ENCODE measurements at places on chromosomes 2 and 18. TPM values are rescaled to one million over a fixed set of nuclear protein-coding genes. Genes with fewer than 3 reads are reported as not detected.

The MAIP1 gene
- 40.6 TPM for total RNA-seq

The TGIF1 gene
- total RNA-seq, result 91.7 TPM

The MBD2 gene
- total RNA-seq, result 17.0 TPM

The IHH gene
- not detected for total RNA-seq

The PSME4 gene
- 37.4 TPM for total RNA-seq

The HJURP gene
- 115 TPM for total RNA-seq

The TTC21B gene
- total RNA-seq, result 27.0 TPM

The CYRIA gene
- 0.12 TPM for total RNA-seq

The ADGRF3 gene
- under 0.01 TPM for total RNA-seq

The MPHOSPH10 gene
- 21.7 TPM for total RNA-seq

The TUBA4B gene
- total RNA-seq, result not detected

The CCDC141 gene
- 0.88 TPM for total RNA-seq

The KIAA2012 gene
- not detected for total RNA-seq

The ZAP70 gene
- total RNA-seq, result 2.0 TPM

The PMAIP1 gene
- total RNA-seq, result 50.3 TPM

The CDH20 gene
- total RNA-seq, result not detected

The UGT1A4 gene
- not detected for total RNA-seq

The IL36A gene
- total RNA-seq, result not detected

The BCL11A gene
- not detected for total RNA-seq

The REG3A gene
- not detected for total RNA-seq

The ANKRD30BL gene
- total RNA-seq, result not detected

The M1AP gene
- not detected for total RNA-seq

The RGPD3 gene
- 0.20 TPM for total RNA-seq

The ANKRD12 gene
- total RNA-seq, result 13.2 TPM

The ARID5A gene
- total RNA-seq, result 9.0 TPM

The MYO1B gene
- 173 TPM for total RNA-seq

The POTEE gene
- total RNA-seq, result not detected

GRCh38 chr18:23356915-23357601 lies 96.0 kb upstream of the RIOK3 start:
- no peak for DNase-seq

DNA sequence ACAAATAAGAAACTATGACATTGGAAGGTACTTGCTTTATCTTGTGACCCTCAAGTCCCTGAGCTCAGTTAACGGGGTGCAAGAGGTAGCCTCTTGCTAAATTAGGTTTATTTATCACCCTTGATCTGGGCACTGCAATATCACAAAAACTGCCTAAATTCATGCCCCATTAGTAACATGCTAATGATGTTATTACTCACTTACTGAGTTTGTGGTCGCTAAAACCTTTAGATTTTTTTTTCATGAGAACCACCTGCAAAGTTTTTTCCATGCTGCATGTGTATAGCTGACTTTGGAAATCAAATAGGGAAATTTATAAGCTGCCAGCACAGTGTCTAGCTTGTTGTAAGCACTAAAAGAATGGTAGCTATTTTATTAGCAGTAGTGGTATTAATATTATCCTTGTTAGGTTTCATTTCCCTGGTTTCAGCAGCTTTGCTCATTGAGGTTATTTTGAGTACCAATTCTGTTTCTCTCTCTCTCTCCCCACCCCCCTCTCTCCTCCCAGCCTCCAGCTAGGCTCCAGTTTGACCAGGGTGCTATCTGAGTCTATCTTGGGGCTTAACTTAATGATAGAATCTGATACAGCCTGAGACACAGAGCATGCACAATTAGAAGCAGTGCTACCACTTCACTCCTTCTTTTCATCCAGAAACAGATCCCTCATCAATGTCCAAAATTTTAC lies 88.7 kb upstream of the ATP8B1 start:
- DNase-seq, result no peak

- DNase-seq, result no peak
Observed at GRCh38 chr18:79744625-79745024, 53.1 kb upstream of the KCNG2 start.

- DNase-seq, result no peak
Observed at GRCh38 chr2:161131074-161131680, 29.1 kb upstream of the TANK start.

GRCh38 chr2:117360586-117360985 lies 453.9 kb upstream of the DDX18 start:
- DNase-seq, result no peak

GRCh38 chr2:235780401-235780800 lies 286.6 kb downstream of the AGAP1 start:
- no peak for DNase-seq

DNA sequence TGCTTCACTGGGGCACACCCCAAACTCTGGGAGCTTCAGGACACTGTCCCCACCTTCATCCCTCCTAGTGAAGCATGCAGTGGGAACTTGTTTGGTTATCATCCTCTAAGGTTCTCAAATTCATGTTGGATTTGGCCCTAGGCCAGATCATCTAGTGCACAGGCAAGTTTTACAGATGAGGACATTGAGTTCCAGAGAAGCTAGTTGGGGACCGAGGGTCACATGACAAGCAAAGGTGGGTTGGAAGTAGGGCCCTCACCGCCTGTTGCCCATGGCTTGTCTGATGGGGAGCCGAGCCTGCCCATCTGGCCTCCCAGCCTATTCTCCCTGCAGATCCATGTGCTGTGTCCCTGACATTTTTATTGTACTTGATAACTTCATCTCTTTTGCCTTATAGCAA lies 2.8 kb downstream of the PRKCE start:
- DNase-seq, result no peak

- DNase-seq, result peak; percentile 98
Observed at GRCh38 chr2:160241251-160242137, 41.4 kb upstream of the ITGB6 start.

- DNase-seq, result no peak
Observed at GRCh38 chr2:46101557-46102220, 195.5 kb upstream of the EPAS1 start.

GRCh38 chr2:85405201-85406059 lies 4.7 kb downstream of the CAPG start:
- peak; percentile 94 for DNase-seq

DNA sequence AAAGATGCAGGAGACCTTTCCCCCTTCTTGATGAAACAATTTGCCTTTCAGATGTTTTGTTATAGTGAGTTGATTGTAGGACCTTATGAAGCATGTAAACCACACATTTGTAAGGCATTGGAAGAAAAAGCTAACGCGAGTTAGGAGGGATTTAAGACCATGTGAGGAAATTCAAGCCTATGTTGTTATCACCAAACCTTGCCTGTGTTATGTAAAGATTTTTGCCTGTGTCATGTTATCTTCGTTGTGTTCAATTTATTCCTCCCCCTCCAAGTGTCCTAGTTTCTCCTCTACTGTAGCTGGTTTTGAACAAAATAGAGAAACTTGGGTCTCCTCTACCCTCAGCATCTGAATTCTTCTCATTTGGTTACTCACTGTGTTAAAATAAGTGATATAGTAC lies 173.0 kb downstream of the NEDD4L start:
- no peak for DNase-seq

DNA sequence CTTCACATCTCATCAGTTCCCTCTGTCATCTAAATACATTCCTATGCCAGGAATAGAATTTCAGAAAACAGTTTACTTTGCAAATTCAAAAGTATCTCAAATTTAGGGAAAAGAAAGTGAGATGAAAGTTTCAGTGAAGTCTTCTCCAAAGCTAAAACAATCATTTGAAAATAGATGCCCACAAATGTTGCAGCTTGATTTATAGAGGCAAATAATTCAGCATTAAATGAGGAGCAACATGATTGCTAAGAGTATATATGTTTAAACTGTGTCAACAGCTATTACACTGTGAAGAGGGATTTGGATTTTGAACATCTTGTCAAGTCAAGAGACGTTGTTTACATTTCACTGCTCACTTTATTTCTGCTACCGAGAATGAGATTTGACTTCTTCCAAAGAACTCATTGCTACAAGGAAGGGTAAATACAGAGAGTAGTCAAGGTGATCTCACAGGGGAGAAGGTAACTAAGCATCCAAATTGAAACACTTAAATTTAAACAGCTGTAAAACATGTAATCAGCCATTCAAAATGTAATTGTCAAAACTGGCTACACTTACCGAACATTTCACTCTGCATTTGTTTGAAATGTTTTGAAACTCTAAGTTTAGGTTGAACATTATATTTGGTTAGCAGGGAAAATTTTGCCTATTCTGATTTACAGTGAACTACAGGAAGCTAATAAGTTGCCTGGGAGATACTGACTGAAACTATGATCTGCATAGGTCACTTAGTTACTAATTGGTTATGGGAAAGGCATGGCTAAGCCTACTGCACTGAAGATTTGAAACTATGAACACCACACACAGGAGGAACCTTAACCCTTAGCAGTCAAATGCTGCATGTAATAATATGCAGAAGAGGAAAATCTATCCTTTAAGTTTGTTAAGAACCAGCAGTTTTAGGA lies 33.2 kb upstream of the GALNT3 start:
- no peak for DNase-seq

GRCh38 chr2:31660812-31661335 lies 80.1 kb upstream of the SRD5A2 start:
- no peak for DNase-seq

- DNase-seq, result peak; percentile 2
Observed at GRCh38 chr2:79860228-79861058, 347.6 kb downstream of the CTNNA2 start.

DNA sequence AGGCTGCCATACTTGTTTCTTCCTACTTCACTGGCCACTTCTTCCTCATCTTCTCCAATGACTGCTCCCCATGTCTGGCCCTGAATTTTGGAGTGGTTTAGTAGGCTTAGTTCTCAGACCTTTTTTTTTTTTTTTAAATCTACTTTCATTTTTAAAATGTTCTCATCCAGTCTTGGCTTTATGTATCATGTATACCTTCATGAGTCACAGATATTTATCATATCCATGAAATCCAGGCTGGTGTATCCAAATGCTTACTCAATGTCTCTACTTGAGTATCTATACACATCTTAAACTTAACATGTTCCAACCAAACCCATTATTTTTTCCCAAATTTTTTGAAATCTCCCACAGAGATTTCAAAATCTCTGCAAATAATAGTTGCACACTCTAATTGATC lies 26.3 kb upstream of the CFAP36 start:
- no peak for DNase-seq

DNA sequence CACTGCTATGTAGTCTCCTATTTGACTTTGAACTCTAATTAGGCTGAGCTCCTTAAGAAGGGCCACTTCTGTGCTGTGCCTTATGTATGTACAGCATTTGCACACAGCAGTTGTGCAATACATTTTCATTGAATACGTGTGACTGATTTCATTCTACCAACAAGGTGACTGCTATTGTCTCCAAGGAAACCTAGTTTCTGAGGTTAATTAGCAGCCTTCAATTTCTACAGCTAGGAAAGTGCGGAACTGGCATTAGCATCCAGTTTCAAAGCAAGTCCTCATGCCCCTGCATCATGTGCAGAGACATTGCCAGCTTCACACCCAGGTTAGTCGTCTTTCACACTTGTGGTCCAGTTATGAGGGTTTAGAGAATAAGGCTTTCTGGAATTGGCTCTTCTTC lies 58.6 kb downstream of the NCK2 start:
- no peak for DNase-seq

DNA sequence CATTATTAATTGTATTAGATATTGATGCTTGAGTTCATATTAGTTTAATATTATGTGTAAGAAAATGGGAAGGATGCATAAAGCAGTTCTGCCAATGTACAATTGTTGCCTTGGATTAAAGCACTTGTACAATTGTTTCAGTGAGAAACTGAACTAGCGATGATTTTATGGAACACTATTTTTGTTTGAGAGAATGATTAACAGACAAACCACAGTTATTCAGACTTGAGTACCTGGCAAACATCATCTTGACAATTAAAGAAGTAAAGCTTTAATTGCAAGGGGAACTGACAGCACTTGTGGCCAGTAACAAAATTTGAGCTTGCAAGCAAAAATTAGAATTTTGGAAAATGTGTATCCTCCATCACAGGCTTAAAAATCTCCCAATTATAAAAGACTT lies 214.3 kb downstream of the RIT2 start:
- no peak for DNase-seq

DNA sequence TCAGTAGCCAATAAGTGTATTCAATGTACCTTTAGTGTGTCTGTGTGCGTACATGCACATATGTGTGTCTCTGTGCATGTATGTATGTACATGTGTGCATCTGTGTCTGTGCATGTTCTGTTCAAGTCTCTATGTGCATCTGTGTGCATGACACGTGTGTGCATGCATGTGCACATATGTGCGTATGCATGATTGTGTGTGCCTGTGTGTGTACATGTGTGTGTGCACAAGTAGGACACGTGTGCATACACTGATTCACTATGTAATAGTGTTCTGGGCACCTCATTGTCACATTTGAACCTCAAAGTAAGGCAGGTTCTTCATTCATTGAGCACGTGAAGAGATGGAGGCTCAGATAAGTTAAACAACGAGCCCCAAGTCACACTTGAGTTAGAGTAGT lies 142.6 kb upstream of the COPS8 start:
- no peak for DNase-seq

DNA sequence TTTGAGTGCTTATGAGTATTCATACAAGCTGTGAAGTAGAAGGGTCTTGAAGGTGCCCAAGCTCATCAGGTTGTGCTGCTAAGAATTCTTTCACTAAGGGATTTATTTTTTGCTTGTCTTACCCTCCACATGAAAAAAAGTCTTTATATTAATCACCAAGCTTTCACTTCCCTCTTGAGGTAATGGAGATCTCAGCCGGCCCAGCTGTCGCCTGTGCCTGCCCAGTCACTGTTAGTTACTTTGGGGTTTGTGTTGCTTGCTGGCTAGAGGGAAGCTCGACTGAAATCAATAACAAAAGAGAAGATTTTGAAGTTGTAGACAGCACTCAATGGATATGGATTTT lies 21.9 kb downstream of the MC2R start:
- DNase-seq, result no peak

DNA sequence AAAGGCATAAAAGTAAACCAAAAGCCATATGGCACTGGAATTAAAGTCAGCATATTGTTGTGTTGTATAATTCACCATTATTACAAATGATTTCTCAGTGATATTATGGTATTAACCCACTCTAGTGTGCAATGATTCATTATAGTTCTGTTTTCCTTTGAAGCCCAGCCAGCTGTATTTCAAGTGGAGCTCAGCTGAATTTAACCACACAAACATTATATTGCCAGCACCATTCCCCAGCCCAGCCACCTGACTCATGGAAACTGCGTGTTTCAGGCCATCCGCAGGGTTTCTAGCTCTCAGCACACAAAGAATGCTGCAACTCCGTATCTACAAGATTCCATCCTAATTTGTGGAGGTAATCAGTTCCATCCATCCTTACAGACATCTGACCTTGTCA lies 166.8 kb upstream of the CHAC2 start:
- peak; percentile 24 for DNase-seq

DNA sequence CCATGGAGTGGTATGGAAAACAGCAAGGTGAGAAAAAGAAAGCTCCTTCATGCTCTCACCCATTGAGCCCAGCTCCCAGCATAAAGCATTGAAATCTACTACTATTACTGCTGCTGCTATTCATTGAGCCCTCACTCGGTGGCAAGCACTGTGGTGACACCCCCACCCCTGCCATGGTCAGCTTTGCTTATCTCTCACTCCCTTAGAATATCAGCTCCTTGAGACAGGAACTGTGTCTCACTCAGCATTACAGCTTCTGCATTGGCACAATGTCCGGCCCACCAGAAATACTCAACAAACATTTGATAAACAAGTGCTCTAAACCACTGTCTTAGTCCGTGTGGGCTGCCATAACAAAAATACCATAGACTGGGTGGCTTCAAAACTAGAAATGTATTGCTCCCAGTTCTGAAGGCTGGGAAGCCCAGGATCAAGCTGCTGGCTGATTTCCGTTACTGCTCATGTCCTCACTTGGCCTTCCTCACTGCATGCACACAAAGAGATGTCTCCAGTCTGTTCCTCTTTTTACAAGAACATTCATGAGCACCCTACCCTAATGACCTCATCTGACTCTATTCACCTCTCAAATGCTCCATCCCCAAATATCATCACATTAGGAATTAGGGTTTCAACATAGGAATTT lies 116.3 kb downstream of the ZBTB7C start:
- no peak for DNase-seq
